ENCODE measurements at places on chromosomes 16 and 17.

- no peak for DNase-seq
Observed at GRCh38 chr17:78640700-78641099, 63.5 kb upstream of the DNAH17 start.

- no peak for DNase-seq
Observed at GRCh38 chr17:44884941-44885340, 14.3 kb downstream of the EFTUD2 start.

DNA sequence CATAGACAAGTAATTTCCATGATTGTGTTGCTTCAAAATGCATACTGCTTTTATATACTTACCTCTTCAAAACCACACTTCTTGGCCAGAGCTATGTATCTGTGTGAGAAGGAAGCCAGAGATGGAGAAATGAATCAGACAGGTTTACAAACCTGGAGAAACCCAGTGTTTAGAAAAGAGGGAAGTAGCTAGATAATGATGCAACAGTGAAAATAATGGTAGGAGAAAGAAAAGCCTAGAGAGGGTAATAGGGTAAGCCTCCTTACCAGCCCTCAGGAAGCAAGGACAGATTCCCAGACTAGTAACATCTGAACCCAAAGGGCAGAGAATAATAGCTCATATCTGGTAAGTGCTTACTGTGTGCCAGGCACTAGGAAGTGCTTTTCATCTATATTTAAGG, 250.3 kb upstream of the CDH11 start:
- no peak for DNase-seq

DNA sequence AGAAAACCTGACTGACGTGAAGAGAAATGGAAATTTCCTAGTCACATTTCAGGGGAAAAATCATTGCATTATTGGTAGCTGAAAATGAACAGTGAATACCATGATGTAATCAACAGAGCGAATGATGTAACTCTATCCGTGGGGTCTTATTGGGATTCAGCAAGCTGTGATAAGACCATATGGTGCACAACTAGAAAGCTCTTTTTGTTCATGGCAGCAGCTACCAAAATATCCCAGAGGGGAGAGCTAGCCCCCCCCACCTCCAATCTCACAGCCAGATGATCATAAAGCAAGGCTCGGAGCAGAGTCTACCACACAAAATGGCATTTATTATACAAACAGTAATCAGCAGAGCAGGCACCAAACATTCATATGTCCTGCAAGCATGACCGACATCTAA, 22.2 kb upstream of the DNAH17 start:
- DNase-seq = no peak
